ENCODE measurements at places on chromosomes 1 and 21.

- no peak for DNase-seq
Observed at GRCh38 chr1:226635456-226635941, 86.9 kb downstream of the STUM start.

- DNase-seq: no peak
Observed at GRCh38 chr1:86235852-86236251, 79.3 kb upstream of the COL24A1 start.

DNA sequence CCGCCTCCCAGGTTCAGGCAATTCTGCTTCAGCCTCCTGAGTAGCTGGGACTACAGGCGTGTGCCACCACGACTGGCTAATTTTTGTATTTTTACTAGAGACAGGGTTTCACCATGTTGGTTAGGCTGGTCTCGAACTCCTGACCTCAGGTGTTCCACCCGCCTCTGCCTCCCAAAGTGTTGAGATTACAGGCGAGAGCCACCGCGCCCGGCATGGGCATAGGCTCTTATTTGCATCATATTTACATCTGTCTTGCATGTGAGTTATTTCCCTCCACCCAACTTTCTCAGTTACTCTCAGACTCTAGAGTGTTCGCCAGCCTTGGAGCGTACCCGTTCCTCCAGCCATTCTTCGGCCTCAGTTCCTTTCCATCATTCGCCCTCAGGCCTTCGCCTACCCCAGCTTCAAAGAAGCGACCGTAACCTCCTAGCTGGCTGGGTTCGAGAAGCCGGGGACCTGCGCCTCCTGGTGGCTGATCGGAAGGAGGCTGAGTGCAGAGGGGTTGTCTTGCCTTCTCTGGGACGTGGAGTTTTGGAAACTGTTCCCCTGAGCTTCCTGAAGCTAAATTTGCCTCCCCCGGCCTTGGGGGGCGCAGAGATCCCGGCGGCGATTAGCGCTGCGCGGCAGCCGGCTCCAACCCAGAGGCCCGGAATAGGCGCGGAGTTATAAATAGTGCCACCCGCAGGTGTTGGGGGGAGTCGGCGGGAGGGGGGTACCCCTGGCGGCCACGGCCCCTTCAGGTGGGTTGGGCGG is 3.6 kb upstream of the ZBTB7B start:
- DNase-seq: peak; percentile 47

DNA sequence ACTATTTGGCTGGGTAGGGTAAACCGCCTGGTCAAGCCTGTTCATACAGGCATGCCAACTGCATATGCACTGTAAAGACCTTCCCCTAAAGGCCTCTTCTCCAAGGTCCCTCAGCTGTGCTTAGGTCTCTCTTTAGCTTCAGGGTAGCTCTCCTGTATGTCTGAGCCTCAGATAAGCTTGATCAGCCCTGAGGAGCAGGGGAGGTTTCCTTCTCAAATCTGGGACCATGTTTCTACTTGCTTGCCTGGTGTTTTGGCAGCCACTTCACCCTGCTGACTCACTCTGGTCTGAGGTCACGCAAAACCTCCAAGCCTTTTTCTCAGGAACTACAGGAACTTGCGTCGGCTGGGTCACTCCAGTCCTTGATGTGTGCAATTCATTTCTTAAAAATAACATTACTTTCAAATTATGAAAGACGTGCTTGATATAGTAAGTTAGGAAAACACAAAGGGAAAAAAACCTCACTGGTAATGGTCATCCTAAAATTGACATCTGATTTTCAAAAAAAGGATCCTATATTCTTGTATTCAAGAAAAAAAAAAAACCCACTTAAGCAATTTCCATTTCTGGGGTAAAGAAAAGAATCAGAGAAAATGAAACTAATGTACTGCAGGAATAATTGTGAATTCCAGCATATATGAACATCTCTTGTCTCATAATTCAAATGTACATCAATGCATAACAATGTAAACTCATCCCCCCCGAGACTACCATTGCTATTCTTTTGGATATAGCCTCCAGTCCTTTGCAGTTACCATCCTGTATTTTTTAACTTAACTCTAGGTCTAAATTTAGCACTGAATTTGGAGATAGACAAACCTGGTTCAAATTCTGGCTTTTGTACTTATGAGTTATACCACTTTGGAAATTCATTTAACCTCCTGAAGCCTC is 24.8 kb upstream of the RNF19B start:
- DNase-seq: no peak

GRCh38 chr1:182791281-182792179 is 2.0 kb downstream of the NPL start:
- DNase-seq: no peak

DNA sequence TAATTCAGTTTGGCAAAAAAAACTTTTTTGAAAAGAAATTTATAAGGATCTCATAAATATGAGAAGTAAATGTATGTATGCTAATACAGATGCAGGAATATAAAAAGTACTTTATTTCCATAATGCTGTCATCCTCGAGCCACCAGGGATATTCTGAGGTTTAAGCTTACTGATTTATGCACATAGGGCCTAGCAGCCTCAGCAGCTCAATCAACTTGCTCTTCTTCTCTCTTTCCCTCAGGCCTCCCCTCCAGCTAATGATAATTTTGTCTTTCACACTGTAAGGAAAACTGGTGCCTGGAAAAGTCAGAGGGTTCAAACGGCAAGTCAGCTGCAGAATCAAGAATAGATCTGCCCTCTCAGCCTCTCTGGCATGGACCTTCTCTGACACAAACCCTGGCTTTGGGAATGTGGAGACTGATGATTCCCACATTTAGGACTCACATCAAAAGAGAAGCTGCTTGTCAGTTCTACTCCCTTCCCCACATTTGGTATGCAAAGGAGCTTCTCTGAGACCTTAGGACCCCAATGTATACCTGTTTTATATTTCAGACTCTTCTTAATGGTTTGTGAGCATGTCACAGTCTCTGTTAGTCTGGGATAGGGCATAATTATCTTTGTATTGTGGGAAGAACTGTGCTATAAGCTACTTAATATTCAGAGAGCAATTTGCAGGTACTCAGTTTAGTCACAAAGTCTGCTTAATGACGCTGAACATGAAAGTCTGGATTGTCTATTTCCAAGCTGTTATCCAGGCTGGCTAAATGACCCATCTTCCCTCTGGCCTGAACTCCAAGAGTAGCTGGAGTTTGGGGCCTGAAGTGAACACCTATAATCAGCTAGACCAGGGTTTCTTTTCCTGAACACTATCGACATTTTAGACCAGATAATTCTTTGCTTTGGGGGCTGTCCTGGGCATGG is 52.1 kb upstream of the DIPK1A start:
- DNase-seq: no peak

- no peak for DNase-seq
Observed at GRCh38 chr1:155471026-155471425, 91.6 kb downstream of the ASH1L start.

DNA sequence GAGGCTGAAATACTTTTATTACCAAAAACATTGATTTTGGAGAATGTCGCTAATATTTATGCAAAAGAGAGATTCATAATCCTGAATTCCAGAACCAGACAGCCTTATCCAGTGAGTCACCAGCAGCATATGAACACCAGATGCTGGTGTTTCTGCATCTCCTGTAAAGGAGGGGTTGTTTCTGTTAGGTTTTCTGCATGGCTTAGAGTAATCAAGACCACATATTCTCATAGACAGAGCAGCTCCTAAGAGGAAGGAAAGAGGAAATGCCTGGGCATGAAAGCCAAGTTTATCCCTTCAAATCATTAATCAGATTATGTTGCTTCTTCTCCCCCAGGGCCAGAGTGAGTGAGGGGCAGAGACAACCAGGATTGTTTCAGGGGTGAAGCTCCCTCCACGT is 86.2 kb downstream of the NGF start:
- no peak for DNase-seq

DNA sequence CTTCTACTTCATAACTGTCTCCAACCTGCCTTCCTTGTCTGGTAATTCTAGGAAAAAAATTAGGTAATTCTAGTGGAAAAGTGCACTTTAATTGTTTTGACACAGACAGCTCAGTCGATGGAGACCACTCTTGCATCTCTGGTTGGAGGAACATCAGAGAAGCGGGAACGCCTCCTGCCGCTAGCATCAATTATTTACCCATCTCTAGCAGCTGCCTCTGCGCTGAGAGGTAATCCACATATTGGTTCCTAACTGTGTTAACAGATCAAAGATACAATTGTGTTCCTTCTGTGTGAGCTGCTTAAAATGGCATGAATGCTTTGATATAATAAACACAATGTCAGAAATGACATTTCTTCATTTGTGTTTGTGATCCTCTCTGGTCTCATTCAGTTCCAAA is 33.3 kb downstream of the C2CD2 start:
- DNase-seq: no peak

- DNase-seq: no peak
Observed at GRCh38 chr21:42143111-42143510, 72.0 kb downstream of the UMODL1 start.

DNA sequence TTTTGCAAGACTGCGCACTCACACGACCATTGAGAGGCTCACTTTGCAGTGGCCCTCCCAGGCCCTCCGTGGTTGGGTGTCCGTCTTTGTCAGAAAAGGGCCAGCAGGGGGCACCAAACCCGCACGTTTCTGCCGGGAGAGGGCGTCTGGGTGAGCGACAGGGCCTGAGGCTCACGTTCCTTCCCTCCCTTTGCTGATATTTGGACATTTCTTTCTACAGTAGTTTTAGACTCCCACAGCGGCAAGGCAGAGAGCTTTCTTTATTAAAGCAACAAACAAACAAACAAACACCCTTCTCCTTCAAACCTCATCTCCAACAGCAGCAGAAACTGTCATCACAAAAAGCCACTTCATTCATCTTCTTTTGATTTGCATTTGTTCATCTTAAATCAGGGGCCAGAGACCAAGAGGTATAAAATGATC is 79.2 kb upstream of the WDR26 start:
- DNase-seq: peak; percentile 66

- no peak for DNase-seq
Observed at GRCh38 chr1:4794020-4794780, 139.8 kb downstream of the AJAP1 start.

- no peak for DNase-seq
Observed at GRCh38 chr1:20380616-20381035, 90.0 kb downstream of the VWA5B1 start.

DNA sequence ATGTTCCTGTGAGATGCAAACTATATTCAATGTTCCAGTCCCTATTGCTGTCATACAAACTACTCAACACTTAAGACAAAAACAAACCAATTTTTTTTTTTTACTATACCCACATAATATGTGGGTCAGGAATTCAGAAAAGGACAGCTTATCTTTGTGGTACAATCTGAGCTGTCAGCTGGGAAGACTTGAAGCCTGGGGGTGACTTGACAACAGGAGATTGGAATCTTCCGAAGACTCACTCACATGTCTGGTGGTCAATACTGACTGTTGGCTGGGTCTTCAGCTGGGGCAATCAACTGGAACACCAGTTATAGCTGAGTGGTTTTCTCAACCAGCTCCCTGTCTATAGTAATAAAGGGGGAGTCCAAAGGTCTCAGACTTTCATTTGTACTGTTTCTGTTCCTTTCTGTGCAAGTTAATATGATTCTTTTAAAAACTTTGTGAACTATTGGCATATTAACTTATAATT is 81.7 kb upstream of the ATP1B1 start:
- no peak for DNase-seq
